ENCODE measurements at places on chromosomes 13 and 19.

DNA sequence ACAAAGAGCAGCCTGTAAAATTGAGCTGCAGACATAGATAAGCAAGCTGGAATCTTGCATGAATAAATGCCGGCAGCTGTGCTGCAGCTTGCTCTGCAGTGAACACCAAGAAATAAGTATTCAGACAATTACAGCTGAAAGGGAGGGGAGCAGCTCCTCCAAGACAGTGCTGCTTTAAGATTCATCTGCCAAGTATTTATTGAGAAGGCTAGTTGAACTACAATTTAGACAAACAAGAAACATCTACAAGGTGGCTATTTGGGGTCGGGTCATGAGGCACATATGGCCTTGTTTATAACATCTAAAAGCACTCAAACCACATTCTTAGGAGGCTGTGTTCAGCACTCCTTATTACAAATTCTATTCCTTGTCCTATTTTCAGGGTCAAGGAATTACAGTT is 34.9 kb downstream of the ZNF726 start:
- no peak for DNase-seq

- no peak for DNase-seq
These were observed 44.8 kb upstream of the LPAR6 start for GRCh38 chr13:48457578-48458242.

DNA sequence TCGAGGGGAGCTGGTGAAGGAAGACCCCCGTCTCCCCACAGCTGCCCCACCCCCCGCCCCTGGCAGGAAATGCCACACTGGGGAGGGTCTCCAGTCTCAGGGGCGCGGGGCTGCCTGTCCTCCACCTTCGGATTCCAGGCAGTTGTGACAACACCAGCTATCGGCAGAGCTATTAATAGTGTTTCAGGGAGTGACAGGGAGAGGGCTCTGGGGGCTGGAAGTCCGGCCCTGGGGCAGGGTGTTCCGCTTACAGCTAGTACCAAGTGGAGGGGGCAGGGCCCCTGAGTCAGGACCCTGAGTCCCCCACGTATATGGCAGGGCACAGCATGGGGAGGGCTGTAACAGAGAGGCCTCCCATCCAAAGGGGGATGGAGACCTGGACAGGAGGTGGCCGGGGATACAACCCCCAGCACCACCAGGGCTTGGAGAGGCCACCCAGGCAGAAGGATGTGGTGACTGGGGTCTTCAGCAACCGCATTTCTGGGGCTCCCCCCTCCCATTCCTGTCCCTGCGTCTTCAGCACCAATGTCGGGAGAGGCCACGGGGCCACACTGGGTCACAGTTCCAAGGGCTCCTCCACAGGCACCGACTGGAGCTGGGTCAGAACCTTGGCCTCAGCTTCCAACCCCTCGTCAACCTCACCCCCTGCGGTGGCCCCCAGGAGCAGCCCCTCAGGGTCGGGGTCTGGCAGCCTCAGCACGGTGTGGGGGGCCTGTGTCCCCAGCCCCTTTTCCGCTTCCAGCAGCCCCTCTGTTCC is 3.9 kb downstream of the SIX5 start:
- DNase-seq: no peak

DNA sequence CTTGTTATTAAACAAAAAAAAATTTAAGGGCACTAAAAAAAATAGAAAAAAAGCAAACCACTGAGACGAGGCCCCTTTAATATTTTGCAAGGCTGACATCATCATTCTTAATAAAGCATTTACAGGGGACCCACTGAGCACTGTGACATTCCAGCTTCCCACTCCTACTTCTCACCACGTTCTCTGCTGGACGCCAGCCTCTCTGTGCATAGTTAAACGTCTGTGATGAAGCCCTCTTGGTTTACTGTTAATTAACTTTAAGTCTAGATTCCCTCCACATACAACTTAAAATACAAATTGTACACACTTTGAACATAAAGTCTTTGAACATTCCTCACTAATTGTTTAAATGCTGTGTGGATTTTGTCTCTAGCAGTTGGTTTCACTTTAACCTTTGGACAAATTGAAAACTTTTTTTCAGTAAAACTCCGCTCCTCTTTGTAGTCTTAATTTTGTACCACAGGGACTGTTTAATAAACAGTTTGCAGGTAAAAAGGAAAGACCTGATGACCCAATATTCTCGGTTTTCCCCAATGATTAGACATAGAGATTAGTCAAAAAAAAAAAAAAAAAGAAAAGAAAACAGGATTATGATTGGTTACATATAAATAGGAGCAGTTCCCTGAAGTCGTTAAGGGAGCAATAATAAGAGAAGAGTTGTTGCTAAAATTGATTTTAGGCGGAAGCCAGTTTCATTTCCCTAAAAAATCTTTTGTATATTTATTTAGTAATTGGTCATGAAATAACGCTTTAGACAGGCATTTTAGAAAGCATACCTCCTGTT is 219.8 kb downstream of the MZT1 start:
- DNase-seq: no peak

DNA sequence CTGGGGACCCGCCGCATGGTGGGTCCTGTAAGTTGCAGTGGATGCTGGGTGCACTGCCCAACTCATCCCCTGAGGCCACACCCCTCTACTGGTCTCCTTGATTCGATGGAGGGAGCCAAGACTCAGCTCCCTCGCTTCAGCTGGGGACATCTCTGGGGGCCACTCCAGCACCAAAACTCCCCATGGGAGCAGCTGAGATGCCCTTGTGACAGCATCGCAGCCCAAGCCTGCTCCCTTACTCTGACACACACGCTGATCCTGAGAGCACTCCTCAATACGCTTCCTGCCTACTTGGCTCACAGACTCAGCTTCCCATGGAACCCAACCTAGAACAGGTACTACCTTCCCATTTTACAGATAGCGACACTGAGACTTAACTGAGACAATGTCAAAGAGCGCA is 56.2 kb downstream of the PEPD start:
- DNase-seq: no peak

DNA sequence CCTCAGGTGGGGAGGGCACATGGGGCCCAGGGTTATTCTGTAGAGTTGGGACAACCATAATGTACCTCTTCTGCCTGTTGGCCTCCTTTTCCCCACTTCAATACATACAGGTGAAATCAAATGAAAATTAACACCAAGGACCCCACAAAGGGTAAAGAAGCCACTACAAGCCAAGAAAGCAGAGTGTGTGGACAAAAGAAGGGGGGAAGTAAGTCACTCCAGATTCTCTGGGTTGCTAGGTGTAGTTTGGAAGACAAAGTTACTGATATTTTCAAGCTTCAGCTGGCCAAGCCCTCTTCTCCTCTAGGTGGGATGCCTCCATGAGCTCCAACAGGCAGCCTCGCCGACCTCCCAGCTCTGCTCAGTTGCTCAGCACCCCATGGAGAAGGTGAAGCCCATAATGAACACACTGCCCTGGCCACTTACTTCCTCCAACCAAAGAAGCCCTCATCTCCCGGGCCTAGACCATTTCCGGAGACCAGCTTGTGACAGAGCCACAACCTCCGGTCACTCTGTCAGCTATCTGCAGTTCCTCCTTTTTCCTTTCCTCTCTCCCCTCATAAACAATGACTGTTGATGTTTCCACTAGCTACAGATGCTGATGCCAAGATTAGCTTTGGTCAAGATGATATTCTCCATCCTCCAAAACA is 66.8 kb upstream of the MED4 start:
- no peak for DNase-seq

DNA sequence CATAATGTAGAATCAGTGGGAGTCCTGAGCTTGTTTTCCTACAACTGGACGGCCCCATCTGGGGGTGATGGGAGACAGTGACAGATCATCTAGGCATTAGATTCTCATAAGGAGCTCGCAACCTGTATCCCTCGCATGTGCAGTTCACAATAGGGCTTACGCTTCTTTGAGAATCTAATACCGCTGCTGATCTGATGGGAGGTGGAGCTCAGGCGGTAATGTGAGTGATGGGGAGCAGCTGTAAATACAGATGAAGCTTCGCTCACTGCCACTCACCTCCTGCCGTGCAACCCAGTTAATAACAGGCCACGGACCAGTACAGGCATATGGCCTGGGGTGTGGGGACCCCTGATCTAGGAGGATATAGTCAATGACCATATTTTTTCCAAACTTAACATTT is 38.8 kb downstream of the RCBTB1 start:
- DNase-seq: no peak

DNA sequence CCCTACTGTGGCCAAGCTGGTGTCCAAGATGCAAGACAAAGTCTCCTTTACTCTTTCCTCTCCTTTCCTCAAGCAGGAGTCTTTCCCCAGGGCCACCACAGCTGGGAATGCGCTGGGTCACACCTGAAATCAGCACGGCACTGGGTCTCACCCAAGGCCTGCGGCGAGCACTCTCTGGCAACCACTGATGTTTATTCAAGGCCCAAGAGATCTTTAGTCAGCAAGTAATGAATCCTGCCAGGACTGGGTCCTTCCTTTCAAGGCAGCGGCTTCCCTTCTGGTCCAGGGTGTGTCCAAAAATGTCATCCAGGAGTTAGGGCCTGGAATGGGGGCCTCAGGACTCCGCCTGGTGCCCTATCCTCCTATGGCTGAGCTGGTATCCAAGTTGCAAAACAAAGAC is 24.1 kb downstream of the BLOC1S3 start:
- DNase-seq: no peak

- DNase-seq: no peak
These were observed 35.9 kb upstream of the MPHOSPH8 start for GRCh38 chr13:19597523-19597922.

- DNase-seq: no peak
These were observed 22.9 kb upstream of the SLC7A10 start for GRCh38 chr19:33248553-33248953.

GRCh38 chr19:46714444-46715106 is 2.3 kb downstream of the PRKD2 start:
- DNase-seq: peak; percentile 37

GRCh38 chr19:50457300-50457699 is 19.0 kb upstream of the EMC10 start:
- DNase-seq: no peak

DNA sequence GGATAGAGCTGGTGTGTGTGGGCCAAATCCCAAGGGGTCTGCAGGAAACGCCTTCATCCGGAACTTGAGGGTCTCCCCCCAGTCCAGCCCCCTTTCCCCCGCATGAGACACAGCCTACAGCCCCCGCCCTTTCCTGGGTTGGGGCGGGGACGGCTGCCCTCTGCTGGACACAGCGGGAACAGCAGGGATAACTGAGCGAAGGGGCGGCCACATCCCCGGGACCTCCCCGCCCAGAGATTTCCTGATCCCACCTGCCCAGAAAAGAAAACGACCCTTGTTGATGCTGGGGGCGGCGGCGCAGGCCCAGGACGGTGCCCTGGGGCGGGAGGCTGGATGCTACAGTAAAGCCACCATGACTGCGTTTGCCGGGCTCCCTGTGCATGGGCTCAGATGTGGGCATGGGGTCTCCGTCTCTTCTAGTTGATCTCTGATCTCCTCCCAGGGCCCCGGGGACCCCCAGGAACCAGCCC is 14.2 kb downstream of the ONECUT3 start:
- no peak for DNase-seq

GRCh38 chr19:41324231-41324702 is 14.3 kb downstream of the CCDC97 start:
- no peak for DNase-seq

DNA sequence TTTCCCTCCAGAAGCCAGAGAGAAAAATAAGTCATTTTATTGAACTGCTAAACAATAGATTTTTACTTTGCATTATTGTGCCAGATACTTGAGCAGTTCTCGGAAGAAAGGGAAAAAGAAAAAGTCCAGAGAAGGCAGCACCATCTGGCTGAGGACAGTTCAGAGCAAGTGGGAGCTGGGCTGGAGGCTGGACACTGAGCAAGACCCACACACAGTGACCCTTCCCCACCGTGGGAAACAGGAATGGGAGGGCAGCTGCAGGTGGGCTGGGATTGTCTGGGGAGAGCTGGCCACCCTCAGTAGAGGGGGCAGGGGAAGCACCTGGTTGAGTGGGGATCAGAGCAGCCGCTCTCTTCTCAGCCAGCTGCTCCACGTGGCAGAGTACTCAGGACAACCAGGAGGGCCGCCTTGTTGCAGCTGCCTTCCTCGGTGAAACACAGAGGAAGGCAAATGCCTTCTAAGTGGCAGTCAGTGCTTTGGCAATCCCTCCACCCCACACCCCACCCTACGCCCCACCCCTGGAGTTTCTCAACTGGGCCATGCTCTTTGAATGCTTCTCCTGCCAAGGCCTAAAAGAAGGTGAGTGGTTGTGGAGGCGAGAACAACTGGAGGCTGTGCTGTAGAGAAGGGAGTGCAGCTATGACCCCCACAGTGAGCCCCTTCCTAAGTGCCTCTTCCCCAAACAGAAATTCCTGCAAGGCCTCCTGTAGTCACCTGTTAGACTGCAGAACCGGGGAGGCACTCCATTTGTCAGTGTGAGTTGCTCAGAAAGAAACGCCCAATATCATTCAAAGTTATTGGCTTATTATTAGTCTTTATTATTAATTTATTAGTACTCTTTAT is 179.3 kb downstream of the ZIC5 start:
- DNase-seq: no peak

DNA sequence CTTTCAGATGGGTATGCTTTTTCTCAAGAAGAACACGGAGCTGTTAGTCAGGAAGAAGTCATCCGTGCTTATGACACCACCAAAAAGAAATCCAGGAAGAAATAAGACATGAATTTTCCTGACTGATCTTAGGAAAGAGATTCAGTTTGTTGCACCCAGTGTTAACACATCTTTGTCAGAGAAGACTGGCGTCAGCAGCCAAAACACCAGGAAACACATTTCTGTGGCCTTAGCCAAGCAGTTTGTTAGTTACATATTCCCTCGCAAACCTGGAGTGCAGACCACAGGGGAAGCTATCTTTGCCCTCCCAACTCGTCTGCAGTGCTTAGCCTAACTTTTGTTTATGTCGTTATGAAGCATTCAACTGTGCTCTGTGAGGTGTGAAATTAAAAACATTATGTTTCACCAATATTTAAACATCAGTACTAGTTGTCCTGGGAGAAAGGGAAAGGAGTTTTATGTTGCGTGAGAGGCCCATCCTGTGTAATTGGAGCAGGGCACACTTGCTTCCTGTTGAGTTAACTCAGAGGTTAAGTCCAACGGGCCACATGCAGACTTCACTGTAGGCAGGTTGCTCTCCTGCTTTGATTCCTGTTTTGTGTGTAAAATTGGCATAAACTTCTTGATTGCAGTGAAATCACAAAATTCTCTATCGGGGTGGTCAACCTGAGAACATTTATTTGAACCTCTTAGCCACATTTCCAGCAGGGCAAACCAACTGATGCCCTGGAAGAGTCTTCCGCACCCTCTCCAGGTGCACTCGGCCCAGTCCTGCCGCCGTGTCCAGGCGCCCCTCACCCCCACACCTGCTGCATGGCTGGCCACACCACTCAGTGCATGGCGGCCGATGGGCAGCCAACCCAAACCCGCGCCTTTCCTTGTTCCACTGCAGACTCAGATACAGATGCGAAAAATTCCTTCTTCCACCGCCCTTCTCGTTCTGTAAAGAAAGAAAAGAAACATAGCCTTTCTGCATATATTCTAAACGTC is 31.6 kb downstream of the SHISA2 start:
- no peak for DNase-seq

- DNase-seq: no peak
These were observed 1576.7 kb downstream of the SLITRK1 start for GRCh38 chr13:82305588-82305987.

GRCh38 chr19:30887042-30887441 is 462.2 kb downstream of the TSHZ3 start:
- no peak for DNase-seq
